ENCODE measurements at places on chromosomes 12 and 14.

DNA sequence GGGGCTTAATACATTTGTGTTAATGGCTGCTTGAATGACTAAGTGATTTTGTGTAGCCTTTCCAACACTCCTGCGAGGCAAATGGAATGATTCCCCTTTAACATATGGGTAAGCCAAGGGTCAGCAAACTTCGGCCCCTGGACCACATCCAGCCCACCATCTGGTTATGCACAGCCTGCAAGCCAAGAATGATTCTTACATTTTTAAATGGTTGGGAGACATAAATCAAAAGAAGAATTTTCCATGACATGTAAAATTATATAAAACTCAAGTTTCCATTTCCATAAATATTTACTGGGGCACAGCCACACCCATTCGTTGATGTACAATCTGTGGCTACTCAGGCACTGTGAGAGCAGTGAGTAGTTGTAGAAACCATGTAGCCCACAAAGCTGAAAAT is 9.0 kb downstream of the SLC8B1 start:
- DNase-seq = no peak

DNA sequence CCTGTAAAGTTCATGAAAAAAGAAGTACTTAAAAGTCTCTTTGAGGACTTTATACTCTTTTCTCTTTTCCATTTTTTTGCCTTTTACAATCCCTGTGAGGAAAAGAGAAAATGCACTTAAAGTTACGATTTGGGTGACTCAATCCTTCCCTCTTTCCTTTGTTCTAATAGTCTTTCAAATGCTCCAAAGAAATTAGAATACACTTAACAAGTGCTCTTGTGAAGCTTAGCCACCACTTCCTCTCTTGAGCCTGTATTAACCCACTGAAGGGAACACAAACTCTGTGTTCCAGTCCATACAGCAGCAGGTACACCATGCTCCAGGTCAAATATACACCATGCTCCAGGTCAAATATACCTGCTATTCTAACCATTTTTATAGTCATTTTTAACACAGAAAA is 581.1 kb upstream of the MGAT4C start:
- no peak for DNase-seq

- no peak for DNase-seq
Measured at GRCh38 chr12:122126713-122127597, 47.1 kb downstream of the IL31 start.

DNA sequence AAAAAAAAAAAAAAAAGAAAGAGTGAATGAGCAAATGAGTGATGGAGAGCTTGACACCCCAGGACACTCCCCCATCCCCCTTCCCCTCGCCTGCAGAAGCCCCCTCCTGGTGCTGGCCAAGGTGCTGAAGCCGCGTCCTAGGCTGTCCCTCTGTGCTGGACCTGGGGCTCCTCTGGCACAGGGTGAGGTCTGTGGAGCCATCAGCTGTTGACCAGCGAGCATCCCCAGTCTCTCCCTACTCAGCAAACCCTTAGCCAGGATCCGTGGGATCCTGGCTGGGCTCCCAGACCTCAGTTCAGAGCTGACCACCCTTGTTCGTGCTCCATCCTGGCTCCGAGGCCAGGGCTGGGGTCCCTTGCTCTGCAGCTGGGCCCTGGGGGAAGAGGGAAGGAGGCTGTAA is 5.4 kb upstream of the KIF26A start:
- no peak for DNase-seq

- no peak for DNase-seq
Measured at GRCh38 chr12:9264546-9264945, 56.4 kb upstream of the PZP start.

DNA sequence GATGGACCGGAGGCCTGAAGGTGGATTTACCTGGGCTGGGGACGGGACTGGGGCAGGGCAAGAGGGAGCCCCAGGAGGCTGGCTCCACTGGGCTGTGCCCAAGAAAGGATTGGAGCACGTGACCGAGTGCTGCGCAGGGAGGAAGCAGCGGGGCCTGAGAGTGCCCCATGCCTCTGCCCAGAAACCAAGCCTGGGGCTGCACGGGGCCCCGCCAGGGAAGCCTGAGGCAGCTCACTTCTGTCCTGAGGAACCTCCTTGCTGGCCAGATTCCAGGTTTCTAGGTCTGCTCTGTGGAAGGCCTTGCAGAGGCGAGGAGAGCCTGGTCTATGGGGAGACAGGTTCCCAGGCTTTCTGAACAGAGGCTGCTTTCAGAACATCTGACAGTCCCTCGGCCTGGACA is 10.4 kb downstream of the NGB start:
- no peak for DNase-seq

GRCh38 chr12:122021822-122022392 is at the start of gene BCL7A:
Gene BCL7A (plus strand): TSS chr12:122021884. CDS start chr12:122022092, 208 bp downstream.
- peak; percentile 85 for DNase-seq

GRCh38 chr12:66119229-66119869 is 11.2 kb downstream of the LLPH start:
- DNase-seq = no peak

- DNase-seq = no peak
Measured at GRCh38 chr12:39685854-39686657, 66.5 kb upstream of the ABCD2 start.

DNA sequence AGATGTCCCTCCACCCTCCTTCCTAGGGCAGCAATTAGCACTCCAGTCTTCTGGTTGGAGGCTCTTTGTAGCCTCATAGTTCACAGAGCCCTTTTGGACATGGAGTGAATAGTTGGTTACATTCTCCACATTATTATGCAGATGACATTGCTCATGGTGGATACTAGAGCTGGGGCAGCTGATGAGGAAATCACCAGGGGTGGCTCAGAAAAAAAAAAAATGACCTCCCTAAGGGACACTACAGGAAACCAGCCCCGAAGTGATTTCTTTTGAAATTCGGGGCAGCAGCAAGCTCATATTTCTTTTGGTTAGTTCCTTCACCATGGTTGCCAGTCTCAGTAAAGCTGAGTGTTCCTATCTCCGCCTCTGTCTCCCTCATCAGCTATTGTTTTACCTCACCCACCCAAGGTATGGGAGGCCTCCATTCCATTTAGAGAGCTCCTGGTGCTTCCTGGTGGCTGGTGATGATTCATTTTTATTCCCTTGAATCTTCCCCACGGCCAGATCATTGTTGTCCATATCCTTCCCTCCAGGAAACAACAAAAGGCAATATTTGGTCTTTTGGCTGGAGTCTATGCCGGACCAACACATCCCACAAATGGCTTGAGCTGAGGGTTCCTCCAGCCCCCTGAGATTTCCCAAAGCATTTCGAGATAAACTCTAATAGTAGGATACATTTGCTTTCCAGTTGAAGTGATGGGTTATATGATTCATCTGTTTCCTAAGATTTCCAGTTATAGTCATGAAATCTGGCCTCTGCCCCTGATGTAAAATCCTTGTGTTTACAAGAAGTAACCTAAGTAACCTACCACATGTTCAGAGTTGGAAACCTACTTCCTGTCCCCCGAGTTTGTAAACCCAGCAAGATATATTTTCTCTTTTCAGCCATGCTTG is 56.2 kb upstream of the NID2 start:
- DNase-seq = no peak

DNA sequence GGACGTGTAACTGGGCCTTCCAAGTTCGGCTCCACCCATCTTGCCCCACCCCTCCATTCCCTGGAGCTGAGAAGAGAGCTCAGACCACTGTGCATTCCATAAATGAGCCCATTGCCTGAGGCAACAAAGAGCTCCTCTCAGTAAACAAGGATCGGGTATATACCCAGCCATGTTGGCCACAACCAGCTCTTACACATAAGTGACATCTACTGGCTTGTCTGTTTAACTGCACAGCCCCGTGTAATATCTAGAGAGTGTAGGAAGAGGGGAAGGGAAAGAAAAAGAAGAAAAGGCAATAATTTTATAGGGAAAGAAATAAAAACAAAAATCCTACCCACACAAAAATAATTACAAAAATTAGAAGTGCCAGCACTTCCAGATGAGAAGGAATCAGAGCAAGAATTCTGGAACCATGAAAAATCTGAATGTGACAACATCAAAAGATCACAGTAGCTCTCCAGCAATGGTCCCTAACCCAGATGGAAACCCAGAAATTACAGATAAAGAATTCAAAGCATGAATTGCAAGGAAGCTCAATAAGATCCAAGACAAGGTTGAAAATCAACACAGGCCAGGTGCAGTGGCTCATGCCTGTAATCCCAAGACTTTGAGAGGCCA is 308.1 kb downstream of the RPAP3 start:
- no peak for DNase-seq

DNA sequence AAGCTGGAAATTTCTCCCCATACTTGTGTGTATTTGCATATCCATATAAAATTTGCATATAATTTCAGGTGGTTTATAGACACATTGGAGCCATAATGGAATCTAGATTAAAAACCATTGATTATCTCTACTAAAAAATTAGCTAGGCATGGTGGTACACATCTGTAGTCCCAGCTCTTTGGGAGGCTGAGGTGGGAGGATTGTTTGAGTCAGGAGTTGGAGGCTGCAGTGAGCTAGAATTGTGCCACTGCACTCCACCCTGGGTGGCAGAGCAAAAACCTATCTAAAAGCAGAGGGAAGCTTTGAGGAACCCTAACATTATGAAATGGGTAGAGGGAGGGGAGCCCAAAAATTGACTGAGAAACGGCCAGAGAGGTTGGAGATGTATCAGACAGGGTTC is 2.6 kb upstream of the RDH11 start:
- DNase-seq = no peak

DNA sequence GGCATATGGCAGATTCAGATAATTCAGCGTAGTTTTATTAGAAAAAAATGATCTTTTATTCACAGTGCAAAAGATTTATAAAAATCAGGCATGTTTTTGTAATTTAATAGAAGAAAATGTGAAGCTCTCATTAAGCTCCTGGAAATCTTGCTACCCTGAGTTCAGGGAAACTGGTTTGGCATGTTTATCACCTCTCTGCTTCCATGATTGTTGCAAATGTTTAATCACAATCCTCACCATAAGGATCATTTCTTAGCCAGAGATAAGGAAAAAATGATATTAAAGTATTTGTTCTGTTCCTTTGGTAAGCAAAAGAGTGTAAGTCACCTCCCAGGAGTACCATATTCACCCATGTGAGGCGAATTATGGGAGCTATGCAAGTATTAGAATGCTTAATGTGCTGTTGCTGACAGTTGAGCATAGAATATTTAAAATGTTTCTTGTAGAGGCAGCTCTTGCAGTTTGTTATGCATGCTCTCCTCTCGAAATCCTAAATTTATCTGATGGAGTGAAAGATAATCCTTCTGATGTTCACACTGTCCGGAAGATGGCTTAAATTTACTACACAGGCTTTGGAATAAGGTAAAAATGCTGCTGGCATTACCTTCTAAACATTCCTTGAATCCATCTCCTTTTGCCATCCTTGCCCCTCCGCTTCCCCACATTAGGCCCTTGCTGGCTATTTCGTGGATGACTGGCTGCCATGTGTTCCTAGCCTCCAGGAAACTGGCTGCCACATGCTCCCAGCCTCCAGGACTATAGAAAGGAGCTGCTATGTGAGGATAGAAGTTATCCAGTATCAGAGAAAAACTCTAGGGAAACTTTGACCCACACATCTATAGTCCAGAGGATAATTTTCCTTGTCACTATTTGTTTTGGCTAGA is 115.8 kb upstream of the CCDC198 start:
- DNase-seq = no peak

- DNase-seq = no peak
Measured at GRCh38 chr12:26150736-26151450, 26.1 kb upstream of the BHLHE41 start.

- DNase-seq = peak; percentile 20
Measured at GRCh38 chr14:95156161-95157047, 925 bp downstream of the DICER1 start.

- DNase-seq = no peak
Measured at GRCh38 chr14:23181453-23181852, 2.0 kb downstream of the SLC7A8 start.

DNA sequence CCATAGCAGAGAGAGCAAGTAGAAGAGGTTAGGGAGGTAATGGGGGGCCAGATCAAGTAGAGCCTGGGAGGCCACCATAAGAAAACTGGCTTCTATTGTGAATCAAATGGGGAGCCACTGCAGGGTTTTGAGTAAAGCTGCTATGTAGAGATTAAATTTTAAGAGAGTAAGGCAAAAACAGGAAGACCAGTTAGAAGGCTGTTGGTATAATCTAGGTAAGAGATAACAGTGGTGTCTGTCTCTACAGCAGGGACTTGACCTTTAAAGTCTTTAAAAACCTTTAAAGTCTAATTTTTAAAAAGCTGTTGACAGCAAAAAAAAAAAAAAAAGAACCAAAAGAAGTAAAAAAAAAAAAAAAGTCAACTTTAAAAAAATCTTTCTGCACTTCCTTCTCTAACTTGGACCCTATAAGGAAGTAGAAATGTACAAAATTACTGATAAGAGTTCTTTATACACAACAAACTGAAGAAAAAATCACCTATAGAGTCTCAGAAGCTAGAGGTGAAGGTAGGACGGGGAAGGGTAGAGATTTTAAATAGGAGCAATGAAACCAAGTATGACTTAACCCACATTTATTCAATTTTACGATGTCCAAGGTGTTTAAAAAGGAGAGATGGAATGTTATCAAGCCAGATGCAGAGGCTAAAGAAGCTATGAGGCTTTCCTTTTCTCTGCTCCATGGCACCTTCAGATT is 26.1 kb downstream of the SGPP1 start:
- DNase-seq = no peak

DNA sequence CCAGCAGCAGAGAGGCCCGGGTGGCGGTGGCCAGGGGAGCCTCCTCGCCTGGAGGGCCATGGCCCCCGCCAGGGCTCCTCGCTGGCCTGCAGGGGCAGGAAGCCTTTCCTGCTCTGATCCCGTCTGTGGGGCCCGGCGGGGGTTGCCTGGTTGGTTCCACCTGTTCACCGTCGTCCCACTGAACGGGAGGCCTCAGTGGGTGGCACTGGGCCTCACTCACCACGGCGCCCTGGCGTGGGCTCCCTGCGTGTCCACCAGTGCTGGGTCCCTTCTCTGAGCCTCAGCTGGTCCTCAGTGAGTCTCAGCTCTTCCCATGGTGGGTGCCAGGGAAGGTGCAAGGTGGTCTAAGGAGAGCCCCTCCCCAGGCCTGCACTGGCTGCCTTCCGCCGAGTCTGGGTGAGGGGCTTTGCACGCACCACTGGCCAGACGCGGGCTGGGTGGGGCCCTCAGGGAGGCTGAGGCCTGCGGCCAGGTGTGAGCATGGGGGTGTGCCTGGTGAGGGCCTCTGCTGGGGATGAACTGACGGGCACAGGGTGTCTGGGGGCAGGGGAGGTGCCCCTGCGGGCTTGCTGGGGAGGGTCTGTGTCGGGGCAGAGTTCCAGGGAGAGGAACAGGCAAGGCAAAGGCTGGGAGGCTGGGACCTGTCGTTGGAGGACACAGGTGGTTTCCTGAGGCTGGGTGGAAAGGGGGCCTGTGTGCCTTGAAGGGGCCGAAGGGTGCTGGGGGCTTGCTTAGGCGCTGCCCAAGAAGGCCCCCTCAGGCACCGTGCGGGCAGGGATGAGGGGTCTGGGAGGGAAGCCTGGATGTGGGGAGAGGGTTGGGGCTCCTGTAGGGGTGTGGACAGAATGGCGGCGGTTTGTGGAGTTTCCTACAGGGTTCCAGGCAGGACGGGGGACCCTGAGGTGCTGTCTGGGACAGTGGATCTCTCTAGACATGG is 339.8 kb downstream of the TMEM121 start:
- no peak for DNase-seq

GRCh38 chr14:26132061-26132645 is 465.7 kb downstream of the NOVA1 start:
- DNase-seq = no peak
